ENCODE measurements at places on chromosomes 6 and 20.

- no peak for DNase-seq
Measured at GRCh38 chr6:129575378-129576118, 134.4 kb downstream of the ARHGAP18 start.

- no peak for DNase-seq
Measured at GRCh38 chr6:16480763-16481560, 242.6 kb downstream of the GMPR start.

DNA sequence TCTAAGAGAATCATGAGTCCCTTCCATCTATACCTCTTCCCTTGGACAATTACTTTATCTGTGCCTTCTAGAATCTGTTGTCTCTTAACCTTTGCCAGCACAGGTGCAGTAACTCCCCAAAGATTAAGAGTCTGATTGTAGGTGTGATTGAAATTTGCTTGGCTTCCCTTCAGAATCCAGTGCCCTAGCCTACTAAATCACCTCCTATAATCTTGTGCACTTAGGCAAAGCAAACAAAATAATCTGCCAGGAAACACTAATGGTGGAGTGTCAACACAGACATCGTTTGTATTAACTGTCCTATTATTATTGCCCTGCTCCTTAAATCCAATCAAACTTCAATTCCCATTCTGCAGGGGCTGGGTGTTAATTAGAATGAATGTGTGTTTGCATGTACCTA, 28.0 kb downstream of the ID4 start:
- no peak for DNase-seq

- no peak for DNase-seq
Measured at GRCh38 chr6:170231293-170232185, 59.3 kb downstream of the DLL1 start.

- DNase-seq: no peak
Measured at GRCh38 chr20:4688305-4688704, 33.4 kb upstream of the PRND start.

- no peak for DNase-seq
Measured at GRCh38 chr20:15236812-15237211, 899.4 kb upstream of the FLRT3 start.

DNA sequence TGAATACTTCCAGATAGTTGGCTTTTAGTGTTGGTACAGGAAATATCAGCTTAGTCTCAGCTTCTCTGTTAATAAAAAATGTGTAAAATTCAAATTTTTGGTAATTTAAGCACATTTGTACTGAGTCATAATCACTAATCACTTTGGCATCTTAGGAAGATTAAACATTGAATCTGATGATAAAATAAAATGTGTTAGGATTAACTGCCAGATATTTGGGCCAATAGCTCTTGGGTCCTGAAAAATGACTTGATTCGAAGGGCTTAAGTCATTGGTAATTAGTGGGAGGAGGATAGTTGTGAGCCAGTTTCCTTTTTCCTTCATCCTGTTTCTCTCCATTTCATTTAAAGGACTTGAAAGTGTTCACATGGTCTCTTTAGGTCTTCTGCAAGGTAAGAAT, 426.1 kb downstream of the RFPL4B start:
- DNase-seq: no peak

DNA sequence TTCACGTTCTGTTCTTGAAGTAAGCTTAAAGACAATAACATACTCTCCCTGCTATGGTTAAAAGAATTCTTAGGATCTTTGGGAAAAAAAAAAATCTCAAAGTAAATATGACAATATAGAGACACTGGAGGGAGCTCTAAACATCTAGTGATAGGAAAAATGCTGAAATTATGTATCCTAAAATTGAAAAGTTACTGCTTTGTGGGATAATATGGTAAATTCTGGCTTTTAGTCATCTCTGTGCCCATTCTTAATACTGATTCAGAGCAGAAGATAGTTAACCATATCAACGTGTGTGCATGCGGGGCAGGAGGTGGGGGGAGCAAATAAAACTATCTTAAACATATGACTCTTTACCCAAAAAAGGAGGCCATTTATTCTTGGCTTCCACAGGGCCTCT, 165.4 kb downstream of the GMPR start:
- DNase-seq: no peak

- DNase-seq: no peak
Measured at GRCh38 chr20:40683221-40683893, 5.7 kb downstream of the MAFB start.

GRCh38 chr20:63889241-63890200, 5.4 kb upstream of the DNAJC5 start:
- no peak for DNase-seq

GRCh38 chr6:159301810-159302593, 132.8 kb downstream of the FNDC1 start:
- DNase-seq: no peak

All from C1 segment of cervical spinal cord (tissue), 14 donors.